NCI-H1105 (cell line): ENCODE measurements at places on chromosomes 6 and 20.

DNA sequence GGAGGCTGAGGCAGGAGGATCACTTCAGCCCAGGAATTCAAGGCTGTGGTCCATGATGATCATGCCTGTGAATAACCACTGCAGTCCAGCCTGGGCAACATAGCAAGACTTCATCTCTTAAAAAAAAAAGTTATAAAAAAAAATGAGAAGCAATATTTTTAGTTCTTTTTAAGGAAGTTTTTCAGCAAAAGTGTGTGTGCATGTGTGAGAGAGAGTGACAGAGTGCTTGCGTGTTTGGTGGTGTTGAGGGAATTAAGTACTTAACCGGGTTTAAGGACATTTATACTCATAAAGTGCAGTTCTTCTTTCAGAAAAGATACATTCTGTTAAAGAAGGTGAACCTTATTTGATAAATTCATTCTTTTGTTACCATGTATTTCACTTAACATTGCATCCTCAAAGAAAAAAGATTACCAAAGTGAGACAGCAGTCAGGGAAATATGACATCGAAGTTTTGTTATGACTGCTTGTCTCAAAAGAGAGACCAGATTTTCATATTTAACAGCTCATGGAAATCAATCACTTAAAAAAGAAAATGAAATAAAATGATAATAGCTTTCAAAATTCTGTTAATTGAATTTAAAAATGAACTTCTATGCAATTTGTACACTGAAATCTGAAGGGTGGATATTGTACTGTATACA, 254.7 kb downstream of the ARHGAP18 start:
- no peak for DNase-seq

- DNase-seq = no peak
Observed at GRCh38 chr6:161837449-161837735, 563.5 kb upstream of the AGPAT4 start.

DNA sequence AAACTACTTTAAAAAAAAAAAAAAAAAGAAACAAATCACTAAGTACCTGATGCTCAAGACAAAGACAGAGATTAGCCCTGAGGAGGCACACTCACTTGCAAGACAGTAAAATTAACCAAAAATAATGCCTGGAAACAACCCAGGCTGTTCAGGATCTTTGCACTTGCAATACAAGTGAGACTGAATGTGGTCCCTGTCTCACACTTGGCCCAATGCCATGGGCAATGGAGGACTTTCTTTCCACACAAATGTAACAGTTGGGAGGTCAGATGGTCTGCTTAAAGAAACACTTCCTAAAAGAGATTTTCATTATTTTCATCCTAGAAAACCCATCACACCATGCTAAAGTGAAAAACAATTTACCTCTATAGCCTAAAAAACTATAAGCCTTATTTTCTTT, 16.2 kb downstream of the STAU1 start:
- no peak for DNase-seq

DNA sequence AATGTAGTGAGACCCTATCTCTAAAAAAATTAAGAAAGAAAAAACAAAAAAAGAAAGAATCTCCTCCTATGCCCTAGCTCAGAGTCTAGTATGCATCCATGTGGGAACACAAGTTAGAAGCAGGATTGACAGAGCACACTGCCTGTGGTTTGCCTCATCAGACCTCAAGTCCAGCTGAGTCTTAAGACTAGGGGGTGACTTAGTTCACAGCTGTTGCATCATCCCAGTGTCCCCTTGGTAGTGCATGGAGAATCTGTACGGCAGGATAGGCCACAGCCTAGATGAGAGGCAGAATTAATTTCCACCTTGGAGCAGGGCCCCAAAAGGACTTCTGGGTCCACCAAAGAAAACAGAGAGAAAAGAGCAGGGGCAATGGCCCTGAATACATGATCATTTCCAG, 13.7 kb downstream of the PNPLA1 start:
- DNase-seq = no peak

GRCh38 chr6:4134841-4135664, at the start of gene ECI2:
ECI2 (minus strand) TSS chr6:4135575; CDS start chr6:4135560, 15 bp downstream.
- DNase-seq = peak; percentile 72

- DNase-seq = no peak
Observed at GRCh38 chr6:119539066-119539746, 189.6 kb upstream of the MAN1A1 start.

- no peak for DNase-seq
Observed at GRCh38 chr6:81683912-81684311, 68.6 kb downstream of the TENT5A start.

- peak; percentile 61 for DNase-seq
Observed at GRCh38 chr6:33822575-33823395, 19.0 kb upstream of the MLN start.

GRCh38 chr6:116404696-116405095, 33.9 kb downstream of the DSE start:
- no peak for DNase-seq

GRCh38 chr20:45946149-45946970, 11.9 kb downstream of the PCIF1 start:
- no peak for DNase-seq

DNA sequence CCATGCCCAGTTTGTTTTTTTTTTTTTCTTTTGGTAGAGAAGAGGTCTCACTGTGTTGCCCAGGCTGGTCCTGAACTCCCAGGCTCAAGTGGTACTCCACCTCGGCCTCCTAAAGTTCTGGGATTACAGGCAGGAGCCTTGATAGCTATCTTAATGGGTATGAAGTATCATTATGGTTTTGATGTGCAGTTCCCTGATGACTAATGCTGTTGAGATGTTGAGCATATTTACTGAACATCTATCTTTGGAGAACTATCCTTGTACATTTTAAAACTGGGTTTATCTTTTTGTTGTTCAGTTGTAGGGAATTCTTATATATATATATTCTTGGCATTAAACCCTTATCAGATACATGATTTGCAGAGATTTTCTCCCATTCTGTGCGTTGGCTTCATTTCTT, 21.4 kb upstream of the MYL9 start:
- DNase-seq = no peak

DNA sequence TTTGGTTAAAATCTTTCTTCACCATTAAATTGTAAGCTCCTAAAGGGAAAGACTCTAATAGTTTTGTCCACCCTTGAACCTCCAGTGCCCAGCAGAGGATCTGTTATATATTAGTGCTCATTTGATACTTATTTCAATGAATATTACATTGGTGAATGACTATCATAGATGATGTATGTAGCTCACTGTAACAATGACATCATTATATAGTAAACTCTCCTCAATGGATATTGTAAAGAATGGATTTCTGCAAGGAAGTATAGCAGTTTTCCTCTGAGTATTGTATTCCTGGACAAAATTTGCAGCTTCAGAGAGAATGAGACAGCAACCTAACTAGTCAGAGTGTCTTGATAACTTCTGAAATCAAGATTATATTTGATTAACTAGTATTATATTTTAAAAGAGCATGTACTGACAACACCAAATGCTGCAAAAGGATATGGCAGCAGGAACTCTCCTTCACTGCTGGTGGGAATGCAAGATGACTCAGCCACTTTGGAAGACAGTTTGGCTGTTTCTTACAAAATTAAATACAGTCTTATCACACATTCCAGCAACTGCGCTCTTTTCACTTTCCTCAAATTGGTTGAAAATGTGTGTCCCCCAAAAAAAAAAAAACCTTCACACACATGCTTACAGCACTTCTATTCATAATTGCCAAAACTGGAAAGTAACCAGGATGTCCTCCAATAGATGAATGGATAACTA, 189.8 kb upstream of the OPRM1 start:
- DNase-seq = no peak

- DNase-seq = no peak
Observed at GRCh38 chr6:88008411-88008810, 39.2 kb upstream of the SPACA1 start.

- no peak for DNase-seq
Observed at GRCh38 chr20:60299951-60300350, 341.7 kb downstream of the CDH26 start.

DNA sequence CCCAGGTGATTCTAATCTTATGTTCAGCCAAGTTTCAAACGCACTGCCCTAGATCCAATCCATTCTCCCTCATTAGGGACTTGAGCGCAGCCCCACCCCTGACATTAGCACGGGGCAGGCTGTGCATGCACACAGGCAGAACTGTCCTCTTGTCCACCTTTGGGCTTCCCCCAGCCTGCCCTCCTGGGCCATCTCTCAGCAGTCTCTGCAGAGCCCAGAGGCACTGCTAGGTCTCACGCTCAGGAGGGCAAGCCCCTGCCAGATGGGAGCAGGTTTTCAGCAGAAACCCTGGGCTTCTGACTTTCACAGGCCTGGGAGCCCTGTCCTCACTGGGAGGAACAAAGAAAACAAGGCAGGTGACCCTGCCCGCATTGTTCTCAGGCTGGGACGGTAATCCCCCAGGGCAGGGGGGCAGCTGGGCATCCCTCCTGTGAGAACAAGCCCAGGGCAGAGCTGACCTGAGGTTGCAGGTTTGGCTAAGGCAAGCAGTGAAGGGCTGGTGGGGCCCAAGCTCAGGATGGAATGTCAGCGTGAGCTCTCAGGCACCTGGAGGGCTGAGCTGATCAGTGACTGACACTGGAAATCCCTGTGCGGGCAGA, 24.5 kb downstream of the KCNK5 start:
- no peak for DNase-seq

DNA sequence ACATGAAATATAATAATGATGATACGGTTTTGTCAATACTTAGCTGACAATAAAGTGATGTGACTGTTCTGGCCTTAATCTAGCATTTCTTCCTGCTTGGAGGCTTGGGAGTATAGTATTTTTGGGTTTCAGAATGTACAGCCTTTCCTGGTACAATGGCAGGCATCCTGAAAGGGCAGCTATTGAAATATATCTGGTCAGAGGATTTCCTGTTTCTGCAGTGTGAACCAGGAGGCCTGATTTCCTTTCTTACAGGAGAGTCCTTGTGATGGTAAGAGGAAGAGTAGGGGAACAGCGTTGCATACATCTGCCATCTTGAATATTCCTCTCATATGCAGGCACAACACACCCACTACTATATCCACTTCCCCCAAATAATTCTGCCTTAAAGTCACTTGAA, 93.7 kb downstream of the MYO6 start:
- no peak for DNase-seq

DNA sequence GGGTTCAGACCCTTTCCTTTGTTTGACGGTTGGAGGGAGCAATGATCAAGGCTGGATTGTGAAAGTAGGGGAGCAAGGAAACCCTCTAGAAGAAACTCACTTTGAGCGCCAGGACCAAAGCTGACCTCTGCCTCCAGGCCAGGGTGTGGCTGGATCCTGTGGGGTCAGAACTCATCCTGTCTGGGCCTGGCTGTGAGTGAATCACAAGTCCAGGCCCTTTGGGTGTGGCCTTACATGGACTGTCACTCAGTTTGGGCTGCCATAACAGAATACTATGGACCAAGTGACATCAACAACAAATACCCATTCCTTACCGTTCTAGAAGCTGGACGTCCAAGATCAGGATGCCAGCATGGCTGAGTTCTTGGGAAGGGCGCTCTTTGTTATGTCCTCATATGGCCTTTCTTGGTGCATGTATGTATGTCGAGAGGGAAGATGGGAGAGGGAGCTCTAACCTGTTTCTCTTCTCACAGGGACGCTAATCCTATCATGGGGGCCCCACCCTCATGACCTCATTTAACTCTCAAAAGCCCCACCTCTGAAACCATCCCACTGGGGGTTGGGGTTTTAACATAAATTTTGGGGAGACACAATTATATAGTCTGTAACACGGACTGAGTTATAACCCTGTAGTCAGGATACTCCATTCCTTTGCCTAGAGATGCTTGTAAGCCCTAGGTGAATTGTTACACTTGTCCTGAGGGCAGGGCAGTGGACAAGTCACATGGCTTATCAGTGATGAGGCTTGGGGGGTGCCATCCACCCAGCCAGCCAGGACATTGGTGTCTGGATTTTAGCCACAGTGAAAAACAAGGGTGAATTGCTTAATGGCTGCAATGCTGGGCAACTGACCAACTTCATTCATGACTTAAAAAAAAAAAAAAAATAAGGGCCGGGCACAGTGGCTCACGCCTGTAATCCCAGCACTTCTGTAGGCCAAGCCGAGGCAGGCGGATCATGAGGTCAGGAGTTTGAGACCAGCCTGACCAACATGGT, 80.0 kb downstream of the TRMT11 start:
- no peak for DNase-seq

DNA sequence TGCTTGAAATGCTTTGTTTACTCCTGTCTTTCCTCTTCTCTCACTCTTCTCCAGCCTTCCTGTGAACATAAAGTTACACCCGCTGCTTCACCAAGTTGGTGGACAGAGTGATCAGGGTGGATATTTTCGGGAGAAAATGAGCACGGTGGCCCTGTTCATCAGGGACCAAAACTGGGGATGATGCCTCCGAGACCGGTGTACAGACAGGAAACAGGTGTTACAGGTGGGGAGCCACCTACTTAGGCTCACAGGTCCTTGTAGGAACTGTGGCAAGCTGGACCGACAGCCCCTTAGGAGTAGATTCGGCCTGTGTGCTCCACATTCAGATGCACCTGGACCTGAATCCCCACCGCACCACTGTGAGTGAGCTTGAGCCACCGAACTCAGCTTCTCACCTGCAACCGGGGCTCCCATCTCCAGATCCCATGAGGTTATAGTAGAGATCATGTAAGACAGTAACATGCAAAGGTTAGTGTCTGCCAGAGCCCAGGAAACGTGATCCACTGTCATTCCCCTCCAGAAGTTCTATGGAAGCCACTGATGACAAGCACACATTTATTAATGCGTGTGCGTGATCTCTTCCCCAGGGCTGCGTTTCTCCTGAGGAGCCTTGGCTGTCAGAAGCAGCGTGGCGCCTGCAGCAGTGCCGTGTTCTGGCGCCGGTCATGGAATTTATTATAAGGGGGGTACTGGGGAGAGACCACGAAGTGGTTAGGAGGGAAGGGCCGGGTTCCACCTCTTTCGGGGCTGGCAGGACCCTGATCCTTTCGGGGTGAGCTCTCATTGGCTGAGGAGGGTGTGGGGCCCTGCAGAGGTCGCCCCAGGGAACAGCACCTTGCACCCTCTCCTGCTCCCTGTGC, 94.2 kb downstream of the ERMARD start:
- DNase-seq = no peak

DNA sequence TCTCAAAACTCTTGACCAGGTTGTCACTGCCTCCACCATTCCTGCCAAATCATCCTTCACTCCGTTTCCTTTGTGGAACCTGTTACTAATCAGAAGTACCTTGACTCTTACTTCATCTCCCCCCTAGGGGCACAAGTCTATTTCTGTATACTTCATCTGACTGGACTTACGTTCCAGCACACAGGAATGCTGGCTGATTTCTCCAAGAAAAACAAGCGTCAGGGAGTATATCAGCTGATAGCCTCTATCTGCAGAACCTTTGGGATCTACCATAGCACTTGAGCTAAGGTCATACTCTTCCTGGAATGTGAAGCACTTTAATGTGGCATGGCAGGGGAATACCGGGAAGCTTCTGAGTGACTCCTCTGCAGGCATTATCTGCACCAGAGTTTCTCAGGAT, 178.1 kb upstream of the MOCS1 start:
- DNase-seq = no peak

GRCh38 chr6:89612121-89612520, 26.4 kb downstream of the LYRM2 start:
- DNase-seq = no peak

- no peak for DNase-seq
Observed at GRCh38 chr6:73514746-73515110, 6.1 kb downstream of the EEF1A1 start.

- no peak for DNase-seq
Observed at GRCh38 chr6:164230259-164230658, 815.7 kb downstream of the QKI start.
